ENCODE measurements at places on chromosomes 3 and 15. TPM values are rescaled to one million over a fixed set of nuclear protein-coding genes. Genes with fewer than 3 reads are reported as not detected.

The CHCHD6 gene
- total RNA-seq: 6.5 TPM

The HCN4 gene
- not detected for total RNA-seq

The CACNA2D2 gene
- total RNA-seq: not detected

The BSN gene
- total RNA-seq: under 0.01 TPM

The CPEB1 gene
- 13.8 TPM for total RNA-seq

The TMIE gene
- total RNA-seq: not detected

The FOXB1 gene
- total RNA-seq: not detected

The MUC20 gene
- total RNA-seq: 0.38 TPM

The FGD5 gene
- 0.85 TPM for total RNA-seq

The HACD3 gene
- 104 TPM for total RNA-seq

The TMEM212 gene
- not detected for total RNA-seq

The PLCB2 gene
- total RNA-seq: under 0.01 TPM

The FXR1 gene
- 182 TPM for total RNA-seq

The CCR8 gene
- not detected for total RNA-seq

The B2M gene
- 3,917 TPM for total RNA-seq

The PCLAF gene
- total RNA-seq: 5.6 TPM

The HHATL gene
- not detected for total RNA-seq

The DRD3 gene
- total RNA-seq: not detected
